Pulmonary artery endothelial cell (primary cell): ENCODE measurements at places on chromosomes 3 and 15.

- DNase-seq, result no peak
Measured at GRCh38 chr15:52023169-52023922, 4.3 kb downstream of the MAPK6 start.

DNA sequence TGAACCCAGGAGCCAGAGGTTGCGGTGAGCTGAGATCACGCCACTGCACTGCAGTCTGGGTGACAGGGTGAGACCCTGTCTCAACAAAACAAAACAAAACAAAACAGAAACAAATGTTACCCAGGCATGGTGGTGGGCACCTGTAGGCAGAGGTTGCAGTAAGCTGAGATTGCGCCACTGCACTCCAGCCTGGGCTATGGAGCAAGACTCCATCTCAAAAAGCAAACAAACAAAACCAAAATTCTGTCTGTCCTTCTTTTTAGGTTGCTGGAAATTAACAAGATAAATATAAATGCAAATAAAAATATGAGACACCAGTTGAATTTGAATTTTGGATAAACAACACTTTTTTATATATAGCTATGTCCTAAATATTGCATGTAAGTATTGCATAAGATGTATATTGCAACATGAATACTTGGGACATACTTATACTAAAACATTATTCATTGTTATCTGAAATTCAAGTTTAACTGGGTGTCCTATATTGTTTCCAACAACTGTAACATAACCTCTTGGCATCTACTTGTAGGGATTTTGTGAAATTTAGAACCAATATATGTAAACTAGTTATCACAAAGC is 4.7 kb upstream of the CEP97 start:
- no peak for DNase-seq

- DNase-seq, result no peak
Measured at GRCh38 chr15:77647961-77648360, 15.2 kb upstream of the LINGO1 start.

DNA sequence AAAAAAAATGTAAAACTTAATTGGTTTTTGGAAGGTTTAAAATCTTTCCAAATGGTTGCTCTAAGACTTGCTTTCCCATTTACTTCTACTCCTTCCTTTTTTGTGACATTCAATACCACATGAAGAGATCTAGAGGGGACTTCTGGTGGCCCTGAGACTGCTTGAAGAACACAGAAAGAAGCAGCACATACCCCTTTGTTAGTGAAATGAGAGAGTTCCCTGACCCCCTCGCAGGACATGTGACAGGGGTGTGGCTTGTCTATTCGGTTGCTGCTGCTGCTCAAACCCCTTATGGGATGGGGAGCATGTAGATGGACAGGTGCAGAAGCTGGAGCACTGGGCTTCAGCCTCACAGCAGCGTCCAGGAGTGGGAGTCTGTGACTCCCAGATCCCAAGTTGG is 71.0 kb downstream of the ZMAT3 start:
- DNase-seq, result no peak
